ENCODE measurements at places on chromosomes 3 and 15.

DNA sequence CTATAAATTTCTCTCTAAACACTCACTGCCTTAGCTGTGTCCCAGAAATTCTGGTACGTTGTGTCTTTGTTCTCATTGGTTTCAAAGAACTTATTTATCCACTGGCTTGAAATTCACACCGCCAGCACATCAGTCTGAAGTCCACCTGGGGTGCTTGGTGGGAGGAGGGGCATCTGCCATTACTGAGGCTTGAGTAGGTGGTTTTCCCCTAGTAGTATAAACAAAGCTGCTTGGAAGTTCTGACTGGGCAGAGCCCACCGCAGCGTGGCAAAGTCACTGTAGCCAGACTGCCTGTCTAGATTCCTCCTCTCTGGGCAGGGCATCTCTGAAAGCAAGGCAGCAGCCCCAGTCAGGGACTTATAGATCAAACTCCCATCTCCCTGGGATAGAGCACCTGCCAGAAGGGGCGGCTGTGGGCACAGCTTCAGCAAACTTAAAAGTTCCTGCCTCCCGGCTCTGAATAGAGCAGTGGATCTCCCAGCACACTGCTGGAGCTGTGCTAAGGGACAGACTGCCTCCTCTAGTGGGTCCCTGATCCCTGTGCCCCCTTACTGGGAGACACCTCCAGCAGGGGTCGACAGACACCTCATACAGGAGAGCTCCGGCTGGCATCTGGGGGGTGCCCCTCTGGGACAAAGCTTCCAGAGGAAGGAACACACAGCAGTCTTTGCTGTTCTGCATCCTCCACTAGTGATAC, 114.1 kb downstream of the SUCLG2 start:
- no peak for DNase-seq

DNA sequence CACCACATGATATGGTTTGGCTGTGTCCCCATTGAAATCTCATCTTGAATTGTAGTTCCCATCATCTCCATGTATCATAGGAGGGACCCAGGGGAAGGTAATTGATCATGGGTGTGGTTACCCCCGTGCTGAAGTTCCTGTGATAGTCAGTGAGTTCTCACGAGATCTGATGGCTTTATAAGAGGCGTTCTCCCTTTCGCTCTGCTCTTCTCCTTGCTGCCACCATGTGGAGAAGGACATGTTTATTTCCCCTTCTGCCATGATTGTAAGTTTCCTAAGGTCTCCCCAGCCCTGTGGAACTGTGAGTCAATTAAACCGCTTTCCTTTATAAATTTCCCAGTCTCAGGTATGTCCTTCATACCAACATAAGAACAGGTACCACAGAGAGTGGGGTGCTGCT, 21.9 kb downstream of the OSTN start:
- no peak for DNase-seq

GRCh38 chr3:124981472-124981871, 46.9 kb upstream of the MUC13 start:
- no peak for DNase-seq

- DNase-seq, result no peak
Observed at GRCh38 chr3:74469713-74470112, 144.7 kb downstream of the CNTN3 start.

DNA sequence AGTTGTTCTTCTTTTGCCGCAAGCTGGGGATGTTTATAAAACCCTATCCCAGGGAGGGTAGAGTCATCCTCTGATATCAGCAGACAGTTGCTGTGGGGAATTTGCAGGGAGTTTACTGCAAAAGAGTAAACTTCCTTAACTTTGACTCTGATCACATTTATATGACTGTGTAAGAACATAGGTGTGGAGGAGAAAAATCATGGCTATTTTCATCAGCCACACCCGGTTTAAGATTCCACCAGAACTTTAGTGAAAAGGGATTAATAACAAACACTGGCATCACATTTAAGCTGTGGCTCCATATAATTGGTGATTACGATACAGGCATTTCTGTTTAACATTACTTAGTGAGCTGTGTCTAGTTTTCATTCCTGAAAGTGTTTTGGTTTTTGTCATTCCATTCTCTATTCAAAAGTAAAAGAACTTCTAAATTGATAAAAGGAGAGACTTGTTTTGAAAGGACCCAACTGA, 143.1 kb downstream of the MYLK start:
- DNase-seq, result no peak

DNA sequence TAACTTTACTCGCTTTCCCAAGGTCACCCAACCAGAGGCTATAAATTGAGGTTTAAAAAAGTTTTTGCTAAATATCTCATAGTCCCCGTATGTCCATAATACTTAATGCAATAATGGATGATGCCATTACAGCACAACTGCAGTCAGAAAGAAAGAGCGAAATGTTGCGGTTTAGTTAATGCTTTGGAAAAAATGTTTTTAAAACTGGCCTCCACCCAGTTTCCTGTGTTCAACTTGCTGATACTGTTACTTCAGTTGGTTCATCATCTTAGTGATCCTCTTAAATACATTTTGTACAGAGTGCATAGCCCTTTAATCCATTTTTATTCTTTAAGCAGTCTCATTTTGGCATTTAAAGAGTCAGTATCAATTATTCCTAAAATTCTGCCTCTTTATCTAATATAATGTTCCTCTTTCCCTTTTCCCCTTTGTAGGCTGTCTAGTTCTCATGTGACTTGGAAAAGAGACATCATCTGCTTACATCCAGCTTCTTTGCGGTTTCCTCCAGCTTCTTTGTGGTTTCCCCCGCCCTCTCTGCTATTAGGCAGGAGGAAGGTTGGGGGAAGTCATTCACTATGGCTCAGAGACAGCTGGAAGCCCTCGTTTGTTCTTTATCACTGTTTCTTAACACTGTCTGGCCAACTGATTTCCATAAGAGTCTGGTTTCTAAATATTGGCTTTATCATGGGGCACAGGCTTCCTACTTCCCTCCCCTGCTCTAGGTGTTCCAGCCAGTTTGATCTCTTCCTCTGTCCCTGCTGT, 154.3 kb downstream of the GOLIM4 start:
- DNase-seq, result no peak

DNA sequence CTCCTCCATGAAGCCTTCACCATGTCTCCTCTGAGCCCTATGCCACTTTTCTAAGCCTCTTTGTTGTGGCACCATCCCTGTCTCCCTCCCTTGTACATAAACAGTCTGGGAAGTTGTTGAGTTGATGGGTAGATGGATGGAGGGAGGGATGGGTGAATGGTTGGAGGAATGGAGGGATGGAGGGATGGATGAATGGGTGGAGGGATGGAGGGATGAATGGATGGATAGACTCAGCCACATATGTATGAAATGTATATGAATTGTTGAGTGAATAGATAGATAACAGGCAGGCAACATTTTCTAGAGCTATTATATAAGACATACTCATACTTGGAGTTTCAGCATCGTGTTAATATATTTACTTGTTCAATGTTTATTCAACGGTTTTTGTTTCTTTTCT, 58.3 kb upstream of the HES1 start:
- DNase-seq, result no peak

DNA sequence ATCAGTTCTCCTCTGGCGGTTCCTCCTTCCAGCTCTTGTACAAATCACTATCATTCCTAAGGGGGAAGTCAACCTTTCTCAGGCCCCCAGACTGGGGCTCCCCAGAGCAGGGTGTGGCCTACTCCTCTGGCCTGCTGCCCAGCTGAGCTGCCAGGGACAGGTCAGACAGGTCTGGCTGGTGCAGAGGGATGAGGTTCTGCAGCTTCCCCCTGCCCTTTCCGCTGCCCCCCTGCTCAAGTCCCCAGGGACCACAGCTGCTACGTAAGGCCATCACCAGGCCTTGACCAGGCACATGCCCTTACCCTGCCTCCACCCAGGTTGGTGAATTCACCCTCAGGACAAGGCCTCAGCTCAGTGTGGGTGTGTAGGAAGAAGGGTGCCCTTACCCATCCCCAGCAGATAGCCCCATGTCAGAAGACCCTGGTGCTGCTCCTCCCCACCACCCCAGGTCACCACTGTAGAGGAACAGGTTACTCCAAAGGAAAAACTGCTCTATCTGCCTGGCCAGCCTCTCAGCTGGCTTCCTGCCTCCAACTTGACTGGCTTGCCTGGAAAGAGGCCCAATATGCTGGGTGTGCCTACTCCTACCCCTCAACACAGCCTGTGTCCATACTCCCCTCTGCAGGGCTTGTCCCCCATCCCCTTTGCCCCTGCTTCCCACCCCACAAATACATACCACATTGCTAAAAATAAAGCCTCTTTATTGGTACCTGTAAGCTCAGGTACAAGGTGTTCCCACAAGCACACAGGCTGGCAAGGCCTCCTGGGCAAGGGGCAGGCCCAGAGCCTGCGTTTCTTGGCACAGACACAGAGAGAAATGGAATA, 12.0 kb downstream of the CSRNP1 start:
- DNase-seq, result no peak

GRCh38 chr3:113783980-113784379, 37.1 kb downstream of the ATP6V1A start:
- DNase-seq, result no peak

GRCh38 chr15:87703327-87704111, 553.0 kb downstream of the NTRK3 start:
- DNase-seq, result no peak

DNA sequence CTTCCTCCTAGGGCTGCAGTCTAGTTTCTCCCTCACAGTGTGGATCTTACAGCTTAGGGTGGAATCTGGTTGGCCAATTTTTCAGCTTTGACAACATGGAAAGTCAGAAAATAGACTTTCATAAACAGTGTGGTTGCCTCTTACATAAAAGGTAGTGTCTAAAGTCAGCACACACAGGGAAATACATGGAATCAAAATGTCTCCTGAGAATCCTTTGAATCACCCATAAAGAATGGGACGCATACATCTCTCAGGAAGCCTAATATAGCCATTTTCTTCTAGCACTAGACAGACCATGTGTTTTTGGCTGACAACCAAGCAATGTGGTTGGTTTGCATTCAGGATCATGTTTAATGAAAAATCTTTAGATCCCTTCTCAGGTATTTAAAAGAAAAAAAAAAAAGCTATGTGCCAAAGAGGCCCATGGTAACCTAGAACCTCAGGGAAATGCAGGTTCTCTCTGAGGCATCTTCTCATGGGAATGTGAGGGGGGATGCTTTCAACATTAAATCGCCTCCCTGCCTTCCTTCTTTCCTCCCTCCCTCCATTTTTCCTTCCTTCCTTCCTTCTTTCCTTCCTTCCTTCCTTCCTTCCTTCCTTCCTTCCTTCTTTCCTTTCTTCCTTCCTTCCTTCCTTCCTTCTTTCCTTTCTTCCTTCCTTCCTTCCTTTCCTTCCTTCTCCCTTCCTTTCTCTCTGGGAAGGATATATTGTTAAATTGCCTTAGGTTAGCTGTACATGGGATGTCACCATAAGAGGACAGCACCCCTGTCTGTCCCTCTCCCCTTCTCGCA, 34.3 kb upstream of the ZBTB38 start:
- DNase-seq, result peak; percentile 73

DNA sequence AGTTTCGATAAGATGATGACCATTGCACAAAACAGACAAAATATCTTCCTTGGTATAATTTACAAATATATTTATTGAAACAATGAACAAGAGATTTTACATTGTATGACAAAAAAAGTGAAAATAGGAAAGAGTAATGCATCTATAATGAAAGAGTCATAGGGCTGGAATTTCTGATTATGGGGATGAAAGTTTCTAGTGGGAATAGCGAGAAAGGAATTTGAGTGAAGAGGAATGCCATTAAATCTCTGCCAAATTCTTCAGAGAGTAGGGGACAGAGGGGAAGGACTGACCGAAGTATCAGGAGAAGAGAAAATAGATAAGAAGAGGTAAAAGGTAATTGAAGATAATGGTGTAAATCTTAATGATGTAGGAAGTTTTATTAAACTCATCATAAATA, 125.4 kb downstream of the VGLL3 start:
- DNase-seq, result peak; percentile 7

DNA sequence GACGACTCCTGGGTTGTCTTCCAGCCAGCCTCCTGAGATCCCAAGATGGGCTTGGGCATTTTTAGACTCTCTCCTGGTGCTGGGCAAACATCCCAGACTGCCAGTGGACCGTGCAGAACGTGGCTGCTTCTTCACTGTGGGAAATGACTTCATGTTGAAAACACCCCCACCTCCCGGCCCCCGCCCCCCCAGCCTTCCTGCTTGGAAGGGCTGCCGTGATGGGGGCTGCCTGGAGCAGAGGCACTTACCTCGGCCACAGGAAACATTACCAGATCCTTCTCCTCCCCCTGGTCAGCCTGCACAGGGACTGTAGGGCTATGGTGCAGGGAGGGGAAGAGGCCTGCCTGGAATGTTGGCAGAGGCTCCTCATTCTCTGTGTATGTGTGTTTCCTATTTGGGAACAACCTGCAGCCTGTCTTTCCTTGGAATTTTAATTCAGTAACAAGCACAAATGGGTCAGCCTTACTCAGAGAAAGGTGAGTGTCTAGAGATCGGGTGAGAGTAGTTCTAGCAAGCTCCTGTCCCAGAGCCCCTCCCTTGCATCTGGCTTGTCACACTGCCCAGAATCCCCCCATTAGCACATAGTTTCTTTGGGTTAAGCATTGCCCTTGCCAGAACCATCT, 90.8 kb downstream of the ANP32A start:
- no peak for DNase-seq

DNA sequence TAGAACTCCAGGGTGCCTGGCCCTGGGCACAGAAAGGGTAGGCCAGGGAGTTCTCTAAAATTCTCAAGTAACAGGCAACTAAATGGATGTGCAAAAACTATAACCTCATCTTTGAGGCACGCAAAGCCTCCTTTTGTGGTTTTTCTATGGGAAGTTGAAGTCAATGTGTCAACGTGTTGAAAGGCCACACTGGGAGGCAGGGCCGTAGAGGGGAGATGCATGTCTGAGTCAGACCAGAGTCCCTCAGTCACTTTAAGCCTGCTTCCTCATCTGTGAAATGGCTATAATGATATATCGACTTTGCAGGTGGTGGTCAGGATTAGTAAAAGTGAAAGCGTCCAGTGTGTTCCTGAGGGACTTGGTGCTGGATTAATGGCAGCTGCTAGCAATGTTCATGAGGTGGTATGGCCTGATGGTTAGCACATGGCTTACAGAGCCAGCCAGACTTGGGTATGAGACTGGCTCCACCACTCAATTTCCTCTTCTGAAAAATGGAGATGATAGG, 17.0 kb downstream of the TGM5 start:
- DNase-seq, result peak; percentile 24

GRCh38 chr3:141094790-141095545, 43.8 kb downstream of the SPSB4 start:
- DNase-seq, result no peak
